ENCODE measurements at places on chromosomes 6 and 20. TPM values are rescaled to one million over a fixed set of nuclear protein-coding genes. Genes with fewer than 3 reads are reported as not detected.

GRCh38 chr20:21521596-21522480, 8.0 kb upstream of the NKX2-2 start:
- no peak for DNase-seq

- DNase-seq = no peak
Observed at GRCh38 chr20:50193199-50193835, 2.7 kb downstream of the CEBPB start.

DNA sequence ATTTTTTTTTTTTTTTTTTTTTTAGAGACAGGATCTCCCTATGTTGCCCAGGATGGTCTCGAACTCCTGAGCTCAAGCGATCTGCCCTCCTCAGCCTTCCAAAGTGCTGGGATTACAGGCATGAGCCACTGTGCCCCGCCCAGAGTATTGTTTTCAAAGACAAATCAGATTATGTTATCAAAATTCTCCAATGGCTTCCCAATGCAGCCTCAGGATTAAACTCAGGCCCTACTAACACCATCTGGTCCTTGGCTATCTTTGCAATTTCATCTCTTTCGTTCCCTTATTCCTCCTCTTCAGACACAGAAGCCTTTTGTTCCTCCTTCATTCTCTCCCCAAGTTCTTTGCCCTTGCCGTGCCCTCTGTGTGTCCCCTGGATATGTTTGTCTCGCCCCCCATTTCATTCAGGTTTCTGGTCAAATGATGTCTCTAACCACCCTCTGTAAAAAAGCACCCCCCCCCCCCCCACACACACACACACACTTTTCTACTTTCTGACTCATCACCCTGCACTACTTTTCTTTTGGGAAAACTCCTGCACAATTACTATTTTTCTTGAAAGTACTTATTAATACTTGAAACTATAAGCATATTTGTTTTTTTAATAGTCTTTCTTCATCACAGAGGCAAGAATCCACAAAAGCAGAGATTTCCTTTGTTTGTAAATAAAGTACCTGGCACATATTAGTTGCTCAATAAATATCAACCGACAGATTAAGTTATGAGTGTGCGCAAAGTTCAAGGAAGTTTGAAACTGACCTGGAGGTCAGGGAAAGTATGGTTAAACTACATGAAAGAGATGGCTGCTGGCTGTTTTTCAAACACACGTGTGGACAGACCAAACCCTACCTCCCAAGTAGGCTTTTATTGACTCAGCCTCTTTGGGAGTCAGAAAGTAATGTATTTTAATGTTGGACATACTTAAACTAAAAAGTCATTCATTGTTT, 16.7 kb downstream of the BTN1A1 start:
- no peak for DNase-seq

The HDGFL1 gene
- total RNA-seq = not detected

The SYCP2 gene
- 7.6 TPM for total RNA-seq

The ARMH2 gene
- 2.3 TPM for total RNA-seq
